NCI-H524 treated with DMSO at 0.1 percent for 48 hours (cell line): ENCODE measurements at places on chromosomes 5 and 9.

- DNase-seq: no peak
Observed at GRCh38 chr9:95876595-95876994, 1.1 kb downstream of the ERCC6L2 start.

GRCh38 chr9:8660383-8660782, 860.8 kb upstream of the DMAC1 start:
- DNase-seq: no peak

GRCh38 chr9:34249274-34249673, 70.4 kb downstream of the UBAP1 start:
- no peak for DNase-seq

- DNase-seq: no peak
Observed at GRCh38 chr5:83487155-83487554, 15.6 kb downstream of the VCAN start.

- DNase-seq: no peak
Observed at GRCh38 chr5:144329681-144330080, 159.0 kb downstream of the KCTD16 start.

- DNase-seq: no peak
Observed at GRCh38 chr5:102453716-102454115, 45.1 kb downstream of the SLCO6A1 start.

GRCh38 chr5:36637101-36637500, 30.7 kb downstream of the SLC1A3 start:
- no peak for DNase-seq

DNA sequence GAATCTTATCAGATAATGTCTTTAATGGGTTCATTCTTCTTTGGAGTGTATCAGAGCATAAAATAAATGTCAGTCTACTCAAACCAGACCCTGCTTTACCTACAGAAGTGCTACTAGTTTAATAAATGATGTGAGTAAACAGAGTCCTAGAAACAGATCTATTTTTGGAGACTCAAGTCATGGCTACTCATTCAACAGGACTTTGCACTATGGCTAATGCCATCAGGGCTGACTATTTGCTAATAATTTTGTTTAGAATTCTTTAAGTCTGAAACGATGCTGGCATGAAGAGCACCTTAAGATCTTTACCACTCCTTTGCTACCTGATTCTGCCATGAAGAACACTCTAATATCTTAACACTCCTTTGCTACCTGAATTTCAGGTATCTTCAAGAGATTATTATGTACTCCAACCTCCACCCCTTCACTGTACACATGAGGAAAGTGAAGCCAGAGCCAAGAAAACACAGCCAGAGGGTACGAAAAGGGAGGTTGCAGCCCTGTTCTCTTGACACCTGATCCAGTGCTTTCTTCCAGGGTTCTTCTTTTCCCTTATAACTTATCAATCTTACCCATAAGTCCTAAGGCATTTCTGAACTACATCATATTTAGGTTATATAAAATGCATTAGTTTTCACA, 62.4 kb downstream of the ZNF608 start:
- DNase-seq: no peak

GRCh38 chr9:70493029-70493428, 78.6 kb upstream of the KLF9 start:
- DNase-seq: no peak

GRCh38 chr9:85009251-85009650, 339.7 kb downstream of the NTRK2 start:
- no peak for DNase-seq

DNA sequence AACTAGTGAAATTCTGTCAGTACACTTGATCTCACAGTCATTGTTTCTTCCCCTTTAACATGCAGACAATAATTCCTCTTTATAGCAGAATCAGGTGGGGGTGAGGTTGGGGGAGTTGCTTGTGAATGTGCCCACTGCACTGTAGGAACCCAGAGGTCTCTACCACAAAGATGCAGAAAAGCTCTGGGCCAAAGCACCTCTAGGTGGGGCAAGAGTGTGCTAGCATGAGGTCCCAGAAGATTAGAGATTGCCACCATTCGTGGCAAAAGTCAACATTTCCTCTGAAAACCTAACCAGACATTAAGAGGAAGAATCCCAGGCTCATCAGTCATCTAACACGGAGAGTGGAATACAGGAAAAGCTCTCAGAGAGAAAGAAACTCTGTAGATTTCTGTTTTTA, 74.5 kb downstream of the PTCD2 start:
- no peak for DNase-seq
